NCI-H345 (cell line): ENCODE measurements at places on chromosomes 2 and 18.

DNA sequence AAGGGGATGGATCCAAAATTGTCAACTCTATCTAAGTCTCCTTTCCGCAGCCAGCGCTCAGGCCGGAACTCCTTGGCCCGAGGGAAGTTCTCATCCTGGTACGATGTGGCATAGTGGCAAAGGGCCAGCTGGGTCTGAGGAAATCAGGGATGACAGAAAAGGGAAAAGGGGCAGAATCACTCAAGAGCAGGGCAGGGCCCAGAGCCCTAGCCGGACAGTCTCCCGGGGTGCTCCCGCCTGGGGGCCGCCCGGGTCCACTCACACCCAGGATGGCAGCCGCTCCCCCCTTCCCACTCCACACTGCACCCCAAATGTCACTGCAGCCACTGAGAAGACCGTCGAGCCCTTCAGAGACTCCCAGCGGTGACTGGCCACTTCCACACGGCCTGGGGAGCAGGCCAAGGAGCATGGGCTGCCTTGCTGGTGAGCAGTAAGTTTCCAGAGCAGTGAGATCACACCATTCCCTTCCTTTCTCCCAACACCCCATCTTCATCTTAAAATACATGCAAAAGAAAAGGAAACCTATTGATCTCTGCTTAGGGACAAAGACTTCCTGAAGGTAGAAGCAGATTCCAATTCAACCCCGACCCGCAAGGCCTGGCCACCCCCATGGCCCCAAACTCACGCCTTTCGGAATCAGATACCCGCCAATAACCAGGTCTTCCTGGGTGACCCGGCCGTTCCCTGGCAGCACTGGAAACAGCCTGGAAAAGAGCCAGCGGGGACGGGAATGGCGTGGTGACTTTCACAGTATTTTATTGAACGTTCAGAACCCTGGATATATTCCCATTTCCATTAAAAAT, 26.7 kb downstream of the CYP27C1 start:
- no peak for DNase-seq

- no peak for DNase-seq
These were observed 991.5 kb upstream of the FANCL start for GRCh38 chr2:59232394-59233165.

GRCh38 chr18:61157451-61157850, 175.8 kb upstream of the CDH20 start:
- no peak for DNase-seq

DNA sequence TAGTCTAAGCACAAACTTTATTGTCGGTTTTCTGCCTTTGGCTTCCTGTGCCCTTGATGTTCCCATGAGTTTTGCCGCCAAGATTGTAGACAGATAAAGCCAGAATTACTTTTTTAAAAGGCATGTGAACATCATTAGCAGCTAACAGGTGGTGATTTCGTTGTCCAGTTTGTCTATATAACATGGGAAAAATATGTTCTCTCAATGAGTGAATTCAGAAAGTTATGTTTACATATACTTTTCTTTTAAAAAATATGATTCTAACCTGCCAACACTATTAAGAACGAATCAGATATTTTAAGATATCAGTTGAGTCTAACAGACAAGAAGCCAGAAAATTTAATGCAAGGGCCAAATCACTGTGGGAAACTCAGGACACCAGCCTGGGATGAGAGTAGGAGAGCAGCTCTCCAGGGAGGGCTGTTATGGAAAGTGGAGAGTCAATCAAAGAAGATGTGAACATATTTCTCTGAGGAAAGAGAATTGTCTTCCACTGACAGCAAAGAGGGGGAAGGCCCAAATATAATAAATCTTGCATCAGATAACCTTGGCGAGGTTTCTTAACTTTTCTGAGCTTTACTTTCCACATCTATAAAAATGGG, 311.3 kb downstream of the ARHGAP15 start:
- DNase-seq, result no peak

- DNase-seq, result no peak
These were observed 5.9 kb upstream of the NCOA1 start for GRCh38 chr2:24485197-24485596.

GRCh38 chr2:127859712-127860085, 1.7 kb upstream of the POLR2D start:
- peak; percentile 14 for DNase-seq

DNA sequence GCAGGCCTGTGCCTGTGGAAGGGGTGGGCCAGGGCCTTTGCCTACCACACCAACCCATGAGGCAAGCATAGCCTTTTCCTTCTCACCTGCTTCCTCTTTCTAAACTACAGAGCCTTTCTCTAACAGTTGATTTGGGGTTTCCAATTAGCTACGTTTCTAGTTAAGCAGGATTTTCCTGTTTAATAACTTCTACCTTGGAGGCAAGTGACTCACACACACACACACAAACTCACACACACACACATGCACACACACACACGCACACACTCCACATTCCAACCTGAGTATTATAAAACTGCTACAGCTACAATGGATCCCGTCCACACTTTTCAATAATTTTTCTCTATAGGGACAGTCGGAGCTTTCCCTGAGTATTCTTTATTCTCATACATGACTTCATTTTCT, 84.9 kb downstream of the SOX11 start:
- DNase-seq, result no peak

- peak; percentile 97 for DNase-seq
These were observed at the start of the genes FBXO15 and TIMM21 for GRCh38 chr18:74147779-74148542. Gene FBXO15, minus strand, starts transcription at chr18:74147834. Its CDS starts 49 bp downstream, at chr18:74147785. Gene TIMM21, plus strand, starts transcription at chr18:74148523. Its CDS starts 286 bp downstream, at chr18:74148809.

GRCh38 chr2:200159829-200160781, 146.4 kb upstream of the SPATS2L start:
- DNase-seq, result no peak
